NCI-H524 treated with DMSO at 0.1 percent for 48 hours (cell line): ENCODE measurements at places on chromosomes 1 and 21.
A peak's percentile ranks its signal among the peaks of the same experiment; 100 is the strongest.

- DNase-seq, result no peak
Observed at GRCh38 chr1:234656070-234656895, 46.3 kb upstream of the IRF2BP2 start.

GRCh38 chr21:42056996-42057689 is 14.0 kb upstream of the UMODL1 start:
- DNase-seq, result no peak

DNA sequence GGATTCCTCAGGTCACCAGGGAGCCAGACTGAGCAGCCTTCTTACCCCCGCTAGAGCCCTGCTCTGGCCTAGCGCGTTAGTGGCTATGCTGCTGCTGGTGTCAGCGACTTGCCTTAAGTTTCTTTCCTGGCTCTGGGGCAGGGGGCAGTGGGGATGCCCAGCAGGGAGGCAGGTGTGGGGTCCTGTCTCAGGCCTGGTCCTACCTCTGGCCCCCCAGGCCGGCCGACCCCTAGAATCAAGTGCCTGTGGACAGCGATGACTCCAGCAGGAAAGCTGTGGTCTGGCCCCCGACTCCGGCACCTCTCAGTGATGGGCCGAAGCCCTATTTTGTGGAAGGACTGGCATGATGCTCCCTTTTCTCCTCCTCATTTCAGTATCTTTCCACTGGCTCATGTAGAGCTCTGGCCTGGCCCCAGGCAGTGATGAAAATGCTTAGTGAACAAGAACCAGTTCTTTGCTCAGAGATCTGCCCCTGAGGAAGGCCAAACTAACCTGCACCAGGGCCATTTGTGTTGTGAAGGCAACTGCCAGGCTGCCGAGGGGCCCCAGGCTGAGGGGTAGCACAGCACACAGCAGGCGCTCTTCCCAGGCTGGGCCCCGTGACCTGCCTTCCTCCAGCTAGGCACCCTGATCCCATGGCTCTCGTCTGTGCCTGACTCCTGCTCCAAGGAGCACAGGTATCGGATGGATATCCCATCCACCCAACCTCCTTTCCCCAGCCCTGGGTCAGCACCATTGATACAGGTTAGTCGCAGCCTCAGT is 23.7 kb downstream of the MRPL37 start:
- DNase-seq, result no peak

DNA sequence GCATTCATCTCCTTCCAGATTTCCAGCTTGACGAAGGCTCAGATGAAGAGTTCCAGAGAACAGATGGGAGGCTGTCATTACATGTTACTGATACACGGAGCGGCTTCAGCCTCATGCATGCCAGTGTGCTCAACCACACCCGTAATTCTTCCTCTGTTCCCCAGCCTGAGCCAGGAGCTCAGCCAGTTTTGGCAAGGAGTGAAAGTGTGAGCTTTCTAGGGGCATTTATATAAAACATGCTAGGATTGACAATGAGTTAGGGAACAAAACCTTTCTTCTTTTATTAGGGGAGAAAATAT is 290.4 kb upstream of the PLXNA2 start:
- peak; percentile 68 for DNase-seq

DNA sequence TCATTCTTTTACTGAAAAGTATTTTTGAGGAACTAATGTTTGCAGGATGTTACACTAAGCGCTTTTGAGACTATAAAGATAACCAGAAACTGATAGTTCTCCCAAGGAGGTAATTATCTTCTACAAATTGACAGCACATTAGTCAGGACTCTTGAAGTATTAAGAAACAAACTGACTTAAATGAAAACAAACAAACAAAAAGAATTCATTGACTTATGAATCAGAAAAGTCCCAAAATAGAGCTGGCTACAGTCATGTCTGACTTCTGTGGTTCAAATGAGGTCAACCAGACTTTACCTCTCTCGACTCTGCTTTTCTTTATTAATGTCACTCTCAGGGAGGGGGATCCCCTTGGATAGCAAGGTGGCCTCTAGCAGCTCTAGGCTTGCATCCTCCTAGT is 296.8 kb downstream of the TPR start:
- no peak for DNase-seq

GRCh38 chr21:17780539-17780938 is 38.6 kb downstream of the C21orf91 start:
- DNase-seq, result no peak

- no peak for DNase-seq
Observed at GRCh38 chr21:43701936-43702784, 16.8 kb upstream of the PDXK start.

DNA sequence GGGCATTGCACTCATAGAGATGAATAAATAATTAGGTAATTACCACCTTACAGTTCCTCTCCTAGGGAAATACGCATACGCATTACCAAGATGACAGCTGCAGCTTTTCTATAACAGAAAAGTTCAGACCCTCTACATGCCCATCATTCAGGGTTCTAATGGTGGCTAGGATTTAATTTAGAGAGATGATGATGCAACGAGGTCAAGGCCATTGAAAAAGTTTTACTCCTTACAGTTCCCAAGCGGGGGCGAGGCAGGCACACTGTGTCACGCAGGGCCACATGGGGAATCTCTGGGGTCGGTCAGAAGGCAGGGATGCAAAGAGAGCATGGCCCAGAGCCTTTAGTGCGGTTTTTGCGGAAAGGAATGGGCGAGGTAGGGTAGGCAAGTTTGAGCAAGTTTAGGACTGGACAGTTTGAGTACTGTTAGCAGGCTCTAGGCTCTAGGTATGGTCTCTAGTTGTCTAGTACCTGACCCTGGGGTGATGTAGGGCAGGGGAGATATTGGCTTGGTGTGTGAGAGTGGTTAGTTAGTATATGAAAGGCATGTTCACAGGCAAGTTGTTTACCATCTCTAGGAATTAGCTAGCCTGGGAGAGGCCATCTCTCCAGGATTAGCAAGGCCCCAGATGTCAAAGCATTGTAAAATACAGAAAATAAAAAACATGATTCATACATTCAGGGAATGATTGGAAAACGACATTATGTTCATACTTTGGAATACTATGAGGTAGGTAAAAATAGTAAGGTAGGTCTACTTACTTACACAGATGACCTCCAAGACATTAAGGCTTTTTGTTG is 29.6 kb upstream of the ID3 start:
- no peak for DNase-seq

DNA sequence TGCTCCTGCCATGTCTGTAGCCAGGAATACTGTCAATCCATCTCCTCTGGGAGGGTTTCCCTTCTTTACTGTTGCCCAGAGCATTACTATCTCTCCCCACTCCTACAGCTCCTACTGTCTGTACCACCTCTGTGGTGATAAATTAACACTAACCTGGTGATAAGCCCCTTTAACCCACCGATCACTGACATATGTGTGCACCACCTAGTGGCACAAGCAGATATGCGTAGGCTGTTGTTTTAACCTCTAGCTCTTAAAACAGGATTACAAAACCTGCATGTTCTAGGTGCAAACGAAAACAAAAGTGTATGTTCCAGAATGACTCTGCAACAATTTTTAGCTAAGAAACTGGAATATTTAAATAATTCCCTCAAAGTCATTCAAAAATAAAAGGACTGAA is 93.9 kb upstream of the BEND5 start:
- no peak for DNase-seq

- no peak for DNase-seq
Observed at GRCh38 chr21:34537838-34538237, 25.8 kb upstream of the KCNE1 start.
